Ovary (tissue), 10 donors: ENCODE measurements at places on chromosomes 3 and 15.

DNA sequence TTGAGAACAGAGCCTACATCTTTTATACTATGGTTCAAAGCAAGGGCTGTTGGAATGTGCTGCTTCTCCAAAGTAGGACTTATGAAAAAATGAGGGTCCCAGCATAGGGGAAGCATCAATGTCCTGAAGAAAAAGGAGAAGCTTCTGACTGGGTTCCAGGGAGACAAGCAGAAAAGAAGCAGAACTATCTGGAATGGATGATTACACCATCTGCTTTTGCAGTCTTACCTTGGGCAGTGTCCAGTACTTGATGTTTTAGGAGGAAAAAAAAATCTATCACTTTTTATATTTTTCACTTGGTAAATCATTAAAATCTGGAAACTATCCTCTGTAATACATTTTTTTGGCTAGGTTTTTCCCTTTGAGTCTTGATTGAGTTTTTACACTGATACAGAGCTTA lies 57.9 kb upstream of the DPH6 start:
- DNase-seq: no peak

GRCh38 chr3:16932877-16933276 lies 48.1 kb downstream of the PLCL2 start:
- DNase-seq: no peak

GRCh38 chr3:39903253-39903652 lies 93.8 kb downstream of the MYRIP start:
- no peak for DNase-seq

GRCh38 chr3:148992027-148992634 lies 791 bp downstream of the GYG1 start:
- DNase-seq: no peak

DNA sequence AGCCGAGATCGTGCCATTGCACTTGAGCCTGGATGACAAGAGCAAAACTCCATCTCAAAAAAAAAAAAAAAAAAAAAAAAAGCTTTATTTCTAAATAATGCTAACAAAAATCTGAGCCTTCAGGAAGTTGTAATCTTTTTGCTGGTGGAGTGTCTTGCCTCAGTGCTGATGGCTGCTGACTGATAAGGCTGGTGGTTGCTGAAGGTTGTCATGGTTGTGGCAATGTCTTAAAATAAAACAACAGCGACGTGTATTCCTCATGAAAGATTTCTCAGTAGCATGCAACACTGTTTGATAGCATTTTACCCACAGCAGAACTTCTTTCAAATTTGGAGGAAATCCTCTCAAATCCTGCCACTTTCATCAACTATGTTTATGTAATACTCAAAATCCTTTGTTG lies 77.4 kb upstream of the PTPRG start:
- DNase-seq: no peak

GRCh38 chr3:12394569-12395271 lies 89.6 kb upstream of the TSEN2 start:
- DNase-seq: no peak

DNA sequence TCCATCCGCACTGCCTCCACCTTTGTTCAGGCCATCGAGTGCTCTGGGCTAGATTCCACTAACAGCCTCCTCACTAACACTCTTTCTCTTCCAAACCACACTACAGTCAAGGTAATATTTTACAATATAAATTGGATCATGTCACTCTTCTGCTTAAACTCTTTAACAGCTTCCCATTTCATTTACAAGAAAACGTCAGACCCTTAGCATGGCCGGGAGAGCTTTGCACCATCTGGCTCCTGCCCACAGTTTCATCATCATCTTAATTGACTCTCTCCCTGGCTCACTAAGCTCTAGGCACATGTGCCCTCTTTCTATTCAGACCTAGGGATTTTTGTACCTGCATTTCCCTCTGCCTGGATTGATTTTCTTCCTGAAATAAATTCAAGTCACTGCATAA lies 354.7 kb downstream of the FGF12 start:
- DNase-seq: no peak

DNA sequence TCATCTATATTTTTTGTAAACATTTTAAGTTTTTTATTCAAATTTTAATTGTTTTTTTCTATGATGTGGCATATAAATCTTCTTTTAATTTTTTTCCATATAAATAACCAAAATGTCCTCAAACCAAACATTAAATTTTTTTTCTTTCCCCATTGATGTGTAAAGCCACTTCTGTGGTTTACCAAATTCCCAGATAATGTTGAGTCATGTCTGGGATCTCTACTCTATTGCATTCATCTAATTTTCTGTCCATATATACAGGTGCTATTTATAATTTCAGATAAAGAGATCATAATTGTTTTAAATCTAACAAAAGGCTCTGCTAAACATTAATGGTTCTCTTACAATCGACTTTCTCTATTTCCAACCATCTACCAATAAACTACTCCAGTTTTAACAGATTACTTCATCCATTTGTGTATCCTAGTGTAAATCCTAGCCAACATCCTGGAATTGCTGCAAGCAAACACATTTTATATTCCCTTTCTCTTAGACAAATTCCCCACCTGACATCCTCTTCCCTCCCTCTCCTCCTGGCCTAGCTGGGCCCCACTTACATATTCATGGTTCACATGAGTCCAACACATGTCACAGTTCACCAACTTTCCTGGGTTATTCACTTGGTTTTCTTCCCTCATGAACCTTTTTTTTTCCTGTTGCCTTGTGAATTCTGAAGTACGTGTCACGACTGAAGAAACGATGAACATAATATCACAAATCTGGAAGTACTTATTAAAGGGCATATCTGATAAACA lies 368.0 kb upstream of the AGTR1 start:
- no peak for DNase-seq

DNA sequence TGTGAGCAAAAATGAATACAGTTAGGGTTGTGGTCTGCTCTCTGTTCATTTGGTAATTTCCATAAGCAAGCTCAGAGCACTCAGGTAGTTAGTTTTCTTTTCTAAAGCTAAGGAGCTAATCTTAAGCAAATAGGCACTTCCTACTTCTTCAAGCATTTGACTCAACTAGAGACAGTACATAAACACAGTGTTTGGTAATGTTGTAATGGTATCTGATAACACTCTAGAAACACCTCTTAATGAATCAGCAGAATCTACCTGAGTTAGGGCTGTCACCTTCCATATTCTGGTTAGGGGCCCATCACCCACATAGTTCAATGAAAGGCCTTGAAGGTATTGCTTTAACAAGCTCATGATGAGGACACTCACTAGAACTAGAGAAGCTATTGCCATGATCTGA lies 83.1 kb downstream of the PLCH1 start:
- no peak for DNase-seq

GRCh38 chr3:137385922-137386321 lies 378.2 kb upstream of the SOX14 start:
- DNase-seq: no peak

DNA sequence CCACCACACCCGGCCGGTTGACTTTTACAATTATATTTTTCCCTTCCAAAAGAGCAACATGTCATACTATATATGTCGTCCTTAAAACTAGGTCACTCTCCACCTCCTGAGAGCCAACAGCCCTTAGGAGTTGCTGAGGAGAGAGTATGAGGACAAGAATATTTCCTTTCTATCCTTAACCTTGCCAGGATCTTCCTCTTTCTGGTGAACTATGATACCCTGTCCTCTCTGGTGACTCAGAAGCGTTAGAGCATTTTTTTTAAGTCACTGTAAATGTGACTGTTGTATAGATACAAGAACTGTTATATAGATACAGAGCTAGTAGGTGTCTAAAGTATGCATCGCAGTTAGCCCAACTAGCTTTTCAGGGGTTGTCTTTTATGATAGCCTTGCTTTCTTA lies 33.7 kb upstream of the MTHFS start:
- no peak for DNase-seq

GRCh38 chr3:27758083-27758482 lies 36.0 kb upstream of the EOMES start:
- no peak for DNase-seq

GRCh38 chr15:69677403-69677802 lies 224.8 kb downstream of the RPLP1 start:
- no peak for DNase-seq

DNA sequence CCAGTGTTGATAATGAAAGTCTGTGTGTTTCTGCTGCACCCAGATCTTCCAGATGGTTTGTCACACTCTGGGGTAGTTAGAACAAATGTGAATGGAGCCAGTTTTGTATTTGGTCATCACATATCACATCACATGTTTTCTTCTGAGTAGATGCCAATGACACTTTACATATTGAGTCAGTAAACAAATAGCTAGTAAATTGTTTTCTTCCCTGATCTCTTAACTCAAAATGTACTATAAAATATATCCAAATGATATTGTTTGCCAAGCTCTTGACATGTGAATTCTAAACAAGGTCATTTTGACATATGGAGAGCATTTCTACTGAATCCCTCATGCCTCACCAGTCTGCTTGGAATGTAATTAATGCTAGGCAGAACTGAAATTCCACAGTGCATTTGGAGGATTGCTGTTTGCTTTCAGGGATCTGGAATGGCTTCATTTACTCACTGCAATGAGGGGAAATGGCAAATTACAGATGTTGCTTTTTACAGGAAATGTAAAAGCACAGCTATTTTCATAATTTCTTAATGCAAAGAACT lies 45.0 kb downstream of the PDHB start:
- DNase-seq: no peak

- DNase-seq: no peak
Observed at GRCh38 chr3:187445356-187445755, 77.2 kb downstream of the RTP4 start.

GRCh38 chr3:16494814-16495431 lies 18.6 kb downstream of the RFTN1 start:
- DNase-seq: no peak

DNA sequence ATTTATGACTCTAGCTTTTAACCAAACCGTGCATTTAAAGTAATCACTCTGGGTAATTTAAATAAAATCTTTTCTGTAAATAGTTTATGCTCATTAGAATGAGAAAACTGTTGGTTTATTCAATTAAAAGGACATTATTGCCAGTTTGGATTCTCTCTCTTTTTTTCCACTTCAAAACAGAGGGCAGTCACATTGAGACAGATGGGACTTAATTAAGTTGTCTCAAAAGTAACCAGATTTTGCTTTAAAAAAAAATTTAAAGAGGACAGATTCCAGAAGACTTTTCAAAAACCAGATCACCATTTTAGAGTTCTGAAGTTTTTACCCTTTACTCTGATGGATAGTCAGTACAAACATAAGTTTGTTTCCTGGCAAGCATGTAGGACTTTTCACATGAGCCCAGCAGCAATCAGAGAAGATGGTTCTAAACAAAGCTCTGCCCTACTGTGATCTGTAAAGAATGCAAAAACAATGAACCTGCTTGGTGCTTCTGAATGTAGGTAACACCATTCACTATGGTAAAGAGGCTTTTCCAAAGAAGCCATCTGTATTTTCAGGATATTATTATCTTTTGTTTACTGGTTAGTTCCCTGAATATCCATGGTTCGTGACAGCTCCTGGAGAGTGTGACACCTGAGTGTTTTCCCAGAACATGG lies 136.2 kb downstream of the LRTM1 start:
- no peak for DNase-seq

DNA sequence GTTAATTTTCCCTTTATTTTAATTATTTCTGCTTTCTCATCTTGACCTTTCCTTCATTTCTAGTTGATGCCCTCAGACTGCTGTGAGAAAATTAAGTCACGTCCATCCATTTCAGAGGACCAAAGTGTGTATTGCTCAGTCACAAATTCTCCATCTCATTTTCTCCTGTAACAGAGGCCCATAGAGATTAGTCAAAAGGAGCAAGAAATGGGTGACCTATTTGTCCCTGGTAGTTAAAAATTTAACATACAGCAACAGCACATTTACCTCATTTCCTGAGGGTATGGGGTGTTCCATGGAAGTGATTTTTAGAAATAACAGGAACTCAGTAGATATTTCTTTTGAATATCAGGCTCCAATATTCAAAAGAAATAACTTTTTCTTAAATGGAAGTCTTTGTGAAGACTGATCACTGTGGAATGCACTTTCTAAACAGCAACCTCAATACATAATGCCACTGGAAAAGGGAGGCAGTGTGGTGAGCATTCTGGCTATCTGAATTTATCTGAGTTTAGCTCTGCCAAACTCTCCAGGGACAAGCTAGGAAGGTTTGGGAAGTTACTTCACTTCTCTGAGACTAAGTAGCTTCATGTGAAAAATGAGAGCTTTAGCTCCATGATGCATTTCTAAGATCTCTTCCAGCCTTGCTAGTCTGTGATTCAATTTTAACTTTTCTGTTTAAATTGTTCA lies 808.2 kb downstream of the SQOR start:
- DNase-seq: no peak

GRCh38 chr3:60053526-60054265 lies 1003.9 kb upstream of the CFAP20DC start:
- DNase-seq: no peak

- DNase-seq: no peak
Observed at GRCh38 chr3:85271911-85272310, 313.1 kb downstream of the CADM2 start.

DNA sequence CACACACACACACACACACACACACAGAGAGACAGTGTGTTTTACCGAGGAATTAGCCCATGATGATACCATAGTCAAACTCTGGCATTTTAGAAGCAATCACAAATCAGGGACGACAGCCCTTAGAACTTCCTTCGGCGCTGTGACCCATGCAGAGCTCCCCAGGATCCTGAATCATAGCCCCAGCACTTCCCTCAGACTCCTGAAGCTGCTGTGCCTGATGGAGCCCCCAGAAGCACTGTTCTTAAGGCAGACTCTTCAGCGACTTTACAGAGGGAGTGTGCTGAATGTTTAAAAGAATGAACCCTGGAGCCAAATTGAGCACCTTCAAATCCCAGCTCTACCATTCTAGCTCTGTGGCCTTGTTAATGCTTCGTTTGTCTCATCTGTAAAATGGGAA lies 89.3 kb upstream of the LIPC start:
- no peak for DNase-seq

GRCh38 chr15:85710340-85710842 lies 84.3 kb downstream of the KLHL25 start:
- DNase-seq: no peak

DNA sequence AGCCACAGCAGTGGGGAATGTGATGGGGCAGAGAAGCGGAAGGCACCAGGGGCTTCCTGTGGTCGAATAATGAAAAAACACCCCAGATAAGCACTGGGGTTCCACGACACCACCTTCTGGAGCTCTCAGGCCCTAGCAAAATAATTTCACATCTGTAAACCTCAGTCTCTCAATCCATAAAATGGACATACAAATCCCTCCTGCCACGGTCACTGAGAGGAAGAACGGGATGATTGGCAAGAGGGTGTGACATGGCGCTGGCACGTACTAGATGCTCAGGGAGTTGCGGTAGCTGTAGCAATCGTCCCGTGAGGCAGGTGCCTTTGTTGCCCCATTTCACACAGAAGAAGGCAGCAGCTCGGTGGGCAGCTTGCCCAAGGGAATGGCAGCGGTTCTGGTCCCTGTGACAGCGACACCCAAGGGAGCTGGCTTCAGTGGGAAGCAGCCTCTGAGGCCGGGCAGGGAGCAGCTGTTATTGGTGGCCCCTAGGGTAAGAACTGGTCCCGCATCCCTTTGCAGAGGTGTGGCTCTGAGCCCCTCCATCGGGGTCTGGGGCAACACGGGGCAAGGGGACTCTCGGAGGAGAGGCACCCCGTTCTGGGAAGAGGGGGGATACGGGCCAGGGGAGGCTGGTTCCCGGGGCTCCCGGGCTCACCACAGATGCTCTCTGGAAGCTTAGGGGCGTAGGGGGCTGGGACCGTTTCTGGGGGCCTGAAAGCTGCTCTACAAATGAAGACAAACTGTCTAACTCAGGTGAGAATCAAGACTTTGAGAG lies 114.0 kb upstream of the ALDH1A3 start:
- peak; percentile 16 for DNase-seq
